ENCODE measurements at places on chromosomes 1 and 21.

DNA sequence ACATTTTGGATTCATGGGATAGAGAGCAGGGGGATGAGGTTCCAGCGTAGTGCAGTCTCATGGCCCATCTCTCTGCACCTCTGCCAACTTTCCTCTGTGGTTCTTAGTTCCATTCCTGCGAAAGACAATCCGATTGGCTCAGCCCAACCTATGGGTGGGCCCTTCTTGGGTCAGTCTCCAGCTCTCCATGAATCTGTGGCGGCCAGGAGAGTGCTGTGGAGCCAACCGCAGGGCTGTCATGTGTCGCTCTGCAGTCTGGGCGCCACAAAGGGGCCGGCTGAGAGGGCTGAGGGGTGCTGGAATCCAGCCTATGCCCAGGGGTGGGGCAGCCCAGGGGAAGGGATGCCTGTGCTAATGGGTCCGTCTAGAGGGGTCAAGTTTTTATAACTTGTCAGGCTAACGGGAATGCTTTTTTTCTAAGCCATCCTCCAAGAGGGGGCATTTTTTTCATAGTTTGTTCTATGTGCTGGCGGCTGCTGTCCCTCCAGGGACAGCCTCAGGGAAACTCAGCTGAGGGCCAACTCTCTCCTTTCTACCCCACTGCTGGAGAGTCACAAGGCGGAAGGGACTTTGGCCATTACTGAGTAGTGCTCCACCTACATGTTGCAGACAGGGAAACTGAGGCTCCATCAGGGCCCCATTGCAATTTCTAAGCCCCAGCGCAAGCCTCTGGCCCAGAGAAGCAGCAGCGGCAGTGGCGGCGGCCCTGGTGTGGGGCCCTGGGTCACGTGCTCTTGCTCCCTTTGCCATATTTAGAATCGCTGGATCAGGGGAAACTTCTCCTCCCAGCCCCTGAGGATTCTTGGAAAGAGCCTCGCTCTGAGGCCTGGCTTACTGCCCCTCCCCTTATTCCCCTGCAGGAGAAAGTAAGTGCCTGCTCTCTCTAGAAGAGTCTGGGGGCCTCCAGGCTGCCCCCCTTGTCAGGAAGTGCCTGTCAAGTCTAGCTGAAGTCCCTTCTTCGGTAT lies 23.4 kb downstream of the KCNQ4 start:
- no peak for DNase-seq

DNA sequence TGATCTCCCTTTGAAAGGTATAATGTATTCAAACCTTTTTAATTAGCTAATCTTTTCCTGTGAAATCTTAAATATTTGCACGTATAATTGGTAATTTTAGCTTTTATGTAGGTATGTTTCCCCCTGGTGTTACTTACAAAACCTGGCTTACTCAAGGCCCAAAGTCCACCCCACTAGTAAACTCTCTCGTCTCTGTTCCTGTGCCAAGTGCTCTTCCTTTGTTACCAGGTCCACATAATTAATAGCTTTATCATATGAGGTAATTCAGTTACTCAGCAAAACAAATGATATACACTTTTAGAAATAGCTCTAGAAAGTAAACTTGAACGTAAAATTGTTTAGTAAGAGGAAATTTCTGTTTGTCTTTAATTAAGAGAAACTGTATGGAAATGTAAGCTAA lies 36.7 kb downstream of the NFIA start:
- DNase-seq, result no peak

DNA sequence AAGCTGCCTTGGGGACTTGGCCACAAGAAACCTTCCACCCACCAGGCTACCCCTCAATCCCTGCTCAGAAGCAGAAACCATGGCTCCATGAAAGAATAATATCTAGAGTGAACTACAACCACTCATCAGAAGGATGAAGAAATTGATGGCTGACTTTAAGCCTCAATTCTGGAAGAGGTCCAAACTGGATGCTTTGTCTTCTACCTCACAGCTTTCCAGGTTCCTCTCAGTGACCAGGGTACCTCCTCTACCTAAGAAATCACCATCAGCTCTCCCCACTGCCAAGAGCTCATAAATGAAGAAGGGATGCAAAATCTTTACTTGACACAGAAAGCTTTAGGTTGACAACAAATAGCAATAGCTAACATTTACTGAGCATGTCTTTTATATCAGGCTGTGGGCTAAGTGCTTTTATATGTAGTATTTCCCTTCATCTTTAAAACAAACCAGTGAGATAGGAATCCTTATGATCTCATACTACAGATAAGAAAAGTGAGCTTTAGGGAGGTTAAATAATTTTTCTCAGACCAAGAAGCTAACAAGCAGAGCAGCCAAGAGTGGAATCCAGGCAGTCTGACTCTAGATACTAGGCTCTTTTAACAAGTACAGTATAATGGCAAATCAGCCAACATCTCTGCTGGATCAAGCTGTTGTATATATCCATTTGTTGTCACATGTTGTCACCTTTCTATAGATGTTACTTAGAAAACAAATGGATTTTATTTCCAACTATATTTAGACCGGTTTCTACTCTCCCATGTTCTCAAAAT lies 243.0 kb upstream of the SGIP1 start:
- no peak for DNase-seq

GRCh38 chr1:198929111-198929604 lies 290.3 kb downstream of the PTPRC start:
- no peak for DNase-seq

GRCh38 chr1:114015075-114015474 lies 35.8 kb downstream of the OLFML3 start:
- DNase-seq, result no peak

GRCh38 chr1:228372183-228373003 lies 34.2 kb downstream of the TRIM11 start:
- DNase-seq, result no peak

DNA sequence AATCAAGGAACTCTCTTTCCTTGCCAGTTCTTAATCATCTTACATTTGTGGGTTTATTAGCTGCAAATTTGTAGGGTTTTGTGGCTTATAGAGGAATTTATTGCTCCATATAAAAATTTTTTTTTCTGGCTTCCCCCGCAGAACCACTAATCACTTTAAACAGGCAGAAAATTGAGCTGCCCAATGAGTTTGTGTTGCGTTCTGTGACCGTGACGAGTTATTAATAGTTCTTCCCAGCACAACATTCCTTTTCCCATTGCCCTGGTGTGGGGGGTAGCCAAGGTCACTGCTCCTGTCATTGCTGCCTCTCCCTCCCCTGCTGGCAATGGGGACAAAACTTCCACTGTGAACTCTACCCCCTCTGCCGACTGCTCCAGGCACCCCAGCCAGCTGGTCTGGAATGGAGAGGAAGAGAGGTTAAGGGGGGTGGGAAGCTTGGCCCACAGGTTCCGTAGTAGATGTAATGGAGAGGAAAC lies 55.1 kb downstream of the UBE2T start:
- no peak for DNase-seq

DNA sequence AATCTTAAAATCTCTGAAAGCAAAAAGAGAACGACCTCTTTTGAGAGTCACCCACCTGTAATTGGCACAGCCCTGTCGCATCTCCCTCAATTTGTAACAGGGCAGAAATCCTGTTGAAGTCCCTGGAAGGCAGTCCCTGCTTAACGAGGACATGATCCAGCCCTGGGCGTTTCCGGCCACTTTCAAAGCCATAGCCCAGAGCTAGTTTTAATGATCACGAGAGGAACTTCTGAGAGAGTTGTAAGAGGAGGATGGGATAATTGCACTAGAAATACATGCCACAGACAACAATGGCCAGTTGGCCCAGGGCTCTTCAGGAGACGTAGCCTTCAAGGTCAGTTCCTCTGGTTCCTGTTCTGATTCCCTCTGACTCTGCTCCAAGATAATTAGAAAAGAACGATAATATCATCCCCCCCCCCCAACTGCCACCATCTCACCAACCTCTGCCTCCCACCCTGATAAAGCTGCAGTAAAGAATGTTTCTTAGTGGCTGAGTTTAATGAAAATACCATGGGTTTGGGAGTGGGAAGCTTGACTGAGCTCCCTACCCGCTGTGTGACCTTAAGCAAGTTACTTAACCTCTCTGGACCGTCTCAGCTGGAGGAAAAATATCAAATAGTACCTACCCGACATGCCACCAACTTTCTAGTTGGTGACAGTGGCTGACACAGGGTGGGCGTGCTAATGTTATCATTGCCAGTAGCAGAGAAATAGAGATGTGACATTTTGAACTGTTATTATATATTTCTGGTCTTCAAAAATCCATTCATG lies 140.0 kb downstream of the OMA1 start:
- no peak for DNase-seq

DNA sequence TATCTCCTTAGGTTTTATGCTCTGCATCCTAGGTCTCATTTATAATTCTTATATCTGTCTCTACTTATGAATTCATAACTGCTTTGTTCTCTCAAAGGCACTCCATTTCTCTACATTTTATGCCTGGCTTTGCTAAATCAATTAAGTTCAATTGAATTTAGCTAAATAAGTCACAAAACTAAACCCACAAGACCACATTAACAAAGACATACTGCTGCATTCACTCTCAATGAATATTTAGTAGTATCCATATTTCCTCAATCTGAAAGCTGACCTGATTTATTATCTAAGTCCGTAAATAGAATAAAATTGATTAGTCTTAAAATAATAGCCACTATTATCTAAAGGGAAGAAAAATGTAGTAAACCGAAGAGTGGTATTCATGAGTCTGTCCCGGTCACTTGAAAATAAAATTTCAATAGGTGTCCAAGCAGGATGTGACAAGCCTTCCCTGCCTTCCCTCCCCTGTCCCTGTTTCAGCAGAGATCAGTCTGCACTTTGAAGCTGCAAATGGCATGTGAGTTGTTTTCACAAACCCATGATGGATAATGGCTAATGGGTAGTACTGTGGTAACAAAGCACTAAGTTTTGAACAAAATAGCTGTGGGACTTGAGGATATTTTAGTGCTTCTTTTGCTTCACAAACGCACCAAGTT lies 295.0 kb upstream of the NCAM2 start:
- no peak for DNase-seq

DNA sequence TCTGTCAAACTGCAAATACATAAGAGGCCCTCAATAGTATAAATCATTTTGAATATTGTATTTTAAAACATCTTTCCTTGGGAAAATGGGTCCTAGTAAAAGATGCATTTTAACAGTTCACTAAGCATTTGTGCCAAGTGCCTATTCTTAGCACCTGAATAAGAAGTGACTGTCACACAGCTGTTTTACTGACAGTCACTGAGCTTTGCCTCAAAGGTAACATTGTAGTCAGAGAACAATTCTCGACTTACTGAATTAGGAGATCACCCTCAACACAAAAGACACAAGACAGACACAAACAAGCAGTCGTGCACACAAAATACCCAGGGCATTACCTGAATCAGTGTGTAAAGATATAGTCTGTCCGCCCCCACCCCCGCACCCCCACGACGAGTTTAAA lies 408 bp downstream of the ESRRG start:
- no peak for DNase-seq

DNA sequence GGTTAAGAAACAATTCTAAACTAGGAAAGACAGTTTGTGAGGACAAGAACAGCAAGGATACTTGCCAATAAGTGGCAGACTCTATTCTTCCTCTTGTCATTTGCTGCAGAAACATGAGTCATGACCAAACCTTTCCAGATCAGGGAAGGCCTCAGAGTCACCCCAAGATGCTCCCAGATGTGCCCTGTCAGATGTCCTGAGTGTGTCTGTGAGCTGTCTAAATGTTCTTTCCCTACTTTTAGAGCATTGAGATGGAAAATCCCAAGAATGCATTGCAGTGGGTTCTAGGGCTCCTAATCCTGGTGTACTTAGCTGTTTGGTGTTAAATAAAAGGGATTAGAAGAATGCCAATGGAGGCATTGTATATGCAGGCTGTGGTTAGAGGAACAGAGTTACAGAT lies 57.5 kb upstream of the KIAA0040 start:
- no peak for DNase-seq

- no peak for DNase-seq
Observed at GRCh38 chr1:234357831-234358230, 15.4 kb upstream of the COA6 start.

DNA sequence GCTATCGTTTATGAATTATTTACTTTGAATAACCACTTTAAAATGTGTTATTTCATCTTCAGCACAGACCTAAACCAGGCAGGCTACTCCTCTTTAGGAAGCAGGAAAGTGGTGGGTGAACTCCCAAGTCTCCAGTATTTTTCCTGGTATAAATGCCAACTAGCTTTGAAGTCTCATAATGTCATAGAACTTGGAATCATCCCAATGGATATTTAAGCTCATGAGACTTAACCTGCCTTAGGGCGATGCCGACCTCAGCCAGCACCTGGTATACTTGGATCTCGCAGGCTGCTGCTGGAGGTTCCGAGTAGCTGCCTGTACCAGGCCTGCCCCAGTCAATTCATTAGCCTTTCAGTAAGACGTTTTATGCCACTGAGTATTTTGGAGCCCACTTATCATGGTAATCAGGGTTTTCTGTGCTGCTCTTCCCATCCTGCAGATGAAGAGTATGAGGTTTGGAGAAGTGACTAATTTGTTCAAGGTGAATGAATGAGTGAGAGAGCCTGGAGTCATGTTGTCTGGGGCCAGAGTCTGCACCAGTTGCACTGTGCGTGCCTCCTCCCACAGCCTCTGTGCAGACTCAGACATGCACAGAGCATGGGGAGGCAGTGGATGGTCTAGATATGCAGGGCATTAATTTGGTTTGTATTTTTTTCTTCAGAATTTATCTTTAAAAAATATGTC lies 34.9 kb downstream of the VANGL1 start:
- DNase-seq, result no peak

DNA sequence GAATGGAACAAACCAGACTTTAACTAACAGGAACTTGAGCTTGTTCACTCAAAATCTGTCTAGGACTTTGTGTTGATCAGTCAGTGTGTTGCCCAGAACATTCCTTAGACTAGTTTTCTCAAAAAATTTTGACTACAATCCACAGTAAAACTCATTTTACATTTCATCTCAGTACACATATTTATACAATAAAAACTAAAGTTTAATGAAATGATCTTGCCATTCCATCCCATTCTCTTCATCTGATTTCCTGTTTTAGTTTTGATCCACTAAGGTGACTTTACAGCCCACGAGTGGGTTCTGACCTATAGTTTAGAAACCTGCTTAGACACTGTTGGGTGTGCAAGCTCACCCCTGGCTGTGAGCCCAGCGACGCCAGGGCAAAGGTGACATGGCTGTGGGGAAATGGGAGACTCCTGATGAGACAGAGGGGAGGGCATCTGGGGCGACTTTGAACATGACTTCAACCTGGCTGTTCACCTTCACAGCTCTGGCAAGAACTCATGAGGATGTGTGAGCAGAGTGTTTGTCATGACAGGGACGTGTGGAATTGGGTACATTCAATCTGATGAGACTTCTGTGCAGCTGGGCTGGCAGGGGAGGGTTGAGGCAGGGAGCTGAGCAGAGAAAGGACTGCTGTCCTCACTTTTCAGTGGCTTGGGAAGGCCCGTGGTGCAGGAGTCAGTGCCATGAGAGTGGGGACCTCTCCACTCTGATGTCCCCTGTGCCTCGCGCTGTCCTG lies 40.6 kb downstream of the LHX4 start:
- DNase-seq, result no peak

GRCh38 chr1:232519186-232519585 lies 110.7 kb downstream of the SIPA1L2 start:
- no peak for DNase-seq

- no peak for DNase-seq
Observed at GRCh38 chr1:23899070-23899469, 14.1 kb downstream of the CNR2 start.

DNA sequence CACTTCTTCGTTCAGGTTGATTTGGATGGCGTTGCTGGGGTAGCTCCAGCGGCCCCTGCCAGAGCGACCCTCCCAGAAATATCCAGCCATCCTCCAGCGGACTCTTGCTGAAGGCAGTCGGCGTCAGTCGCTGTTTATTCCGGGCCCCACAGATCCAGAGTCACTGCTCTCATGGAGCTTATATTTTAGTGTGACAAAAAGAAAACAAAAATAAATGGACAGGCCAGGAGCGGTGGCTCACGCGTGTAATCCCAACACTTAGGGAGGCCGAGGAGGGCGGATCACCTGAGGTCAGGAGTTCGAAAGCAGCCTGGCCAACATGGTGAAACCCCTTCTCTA lies 791 bp upstream of the CFAP298 start:
- peak; percentile 7 for DNase-seq
